Activated CD4-positive, alpha-beta T cell treated with anti-CD3 and anti-CD28 coated beads for 36 hours (primary cell): ENCODE measurements at places on chromosomes 7 and 10. TPM values are rescaled to one million over a fixed set of nuclear protein-coding genes. Genes with fewer than 3 reads are reported as not detected.

DNA sequence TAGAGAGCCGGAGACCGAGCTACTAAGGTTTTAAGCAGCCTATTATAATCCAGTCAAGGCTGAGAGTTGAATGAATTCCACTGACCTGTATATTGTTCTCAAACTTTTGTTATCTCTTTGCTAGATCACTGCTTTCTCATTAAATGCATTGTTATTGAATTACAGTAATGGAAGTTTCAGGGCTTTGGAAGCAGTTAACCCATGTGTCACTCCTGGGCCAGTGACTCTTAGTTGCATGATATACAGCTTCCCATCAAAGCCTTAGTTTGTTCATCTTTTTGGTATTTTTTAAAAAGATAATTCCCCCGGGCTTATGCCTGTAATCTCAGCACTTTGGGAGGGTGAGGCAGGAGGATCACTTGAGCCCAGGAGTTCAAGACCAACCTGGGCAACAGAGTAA is 55.4 kb upstream of the KIAA1217 start:
- no peaks in the 10 kb centered on the region for H3K27me3 ChIP-seq
- H3K36me3 ChIP-seq, result no peaks in the 10 kb centered on the region
- H3K4me3 ChIP-seq, result no peak overlapping the region
- H3K4me1 ChIP-seq, result no peaks in the 10 kb centered on the region
- no peak for DNase-seq
- H3K27ac ChIP-seq, result no peak overlapping the region

GRCh38 chr10:13376297-13376696 is 28.2 kb upstream of the SEPHS1 start:
- H3K27me3 ChIP-seq, result peaks cover 7% of the 10 kb centered on the region
- H3K4me1 ChIP-seq, result no peaks in the 10 kb centered on the region
- H3K4me3 ChIP-seq, result no peak overlapping the region
- H3K27ac ChIP-seq, result no peak overlapping the region

DNA sequence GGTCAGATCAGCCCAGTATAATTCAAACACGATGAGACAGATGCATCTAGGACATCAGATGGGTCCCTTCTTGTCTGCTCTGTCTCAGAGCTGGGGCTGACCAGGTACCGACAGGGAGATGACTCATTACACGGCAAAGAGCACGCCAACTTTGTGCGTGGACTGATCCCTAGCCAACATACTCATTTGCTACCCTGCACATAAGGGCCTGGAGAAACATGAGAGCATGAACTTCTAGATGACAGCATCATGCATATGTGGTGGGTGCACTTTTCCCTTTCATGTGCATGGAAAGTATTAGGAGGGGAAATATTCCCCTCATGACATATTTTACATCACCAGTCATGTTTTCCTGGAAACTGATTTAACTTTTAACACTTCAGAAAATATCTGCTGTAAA is 35.1 kb upstream of the NPVF start:
- DNase-seq, result no peak
- H3K27me3 ChIP-seq, result peaks cover 3% of the 10 kb centered on the region
- no peak overlapping the region for H3K27ac ChIP-seq
- H3K4me1 ChIP-seq, result peaks cover 29% of the 10 kb centered on the region

GRCh38 chr7:107773027-107773426 is 29.1 kb downstream of the CBLL1 start:
- H3K27me3 ChIP-seq, result no peaks in the 10 kb centered on the region
- no peak for DNase-seq
- no peaks in the 10 kb centered on the region for H3K36me3 ChIP-seq
- H3K4me3 ChIP-seq, result no peak overlapping the region
- H3K27ac ChIP-seq, result no peak overlapping the region
- H3K4me1 ChIP-seq, result peaks cover 12% of the 10 kb centered on the region

GRCh38 chr10:398954-399353 is 263.7 kb downstream of the ZMYND11 start:
- H3K27me3 ChIP-seq, result no peaks in the 10 kb centered on the region
- no peak for DNase-seq
- no peak overlapping the region for H3K27ac ChIP-seq
- H3K4me1 ChIP-seq, result no peaks in the 10 kb centered on the region

DNA sequence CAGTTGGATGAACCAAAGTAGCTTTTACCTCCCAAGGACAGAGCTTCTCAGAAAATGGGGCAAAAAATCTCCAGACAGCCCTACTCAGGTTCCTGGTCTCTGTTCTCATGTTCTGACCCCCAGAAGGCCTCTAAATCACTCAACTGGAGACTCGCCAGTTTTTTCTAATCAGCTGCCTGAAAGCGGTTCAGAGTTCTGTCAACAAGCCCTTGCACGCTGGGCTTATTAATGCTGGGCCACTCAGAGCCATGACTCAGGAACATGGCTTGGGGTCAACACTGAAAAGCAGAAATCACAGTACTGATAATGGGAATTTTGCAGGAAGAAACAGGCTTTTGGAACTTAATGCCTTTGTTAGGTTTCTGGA is 15.3 kb downstream of the ECHDC3 start:
- H3K4me1 ChIP-seq, result peaks cover 6% of the 10 kb centered on the region
- DNase-seq, result no peak
- no peak overlapping the region for H3K27ac ChIP-seq
- no peak overlapping the region for H3K4me3 ChIP-seq
- no peaks in the 10 kb centered on the region for H3K36me3 ChIP-seq
- no peaks in the 10 kb centered on the region for H3K27me3 ChIP-seq

DNA sequence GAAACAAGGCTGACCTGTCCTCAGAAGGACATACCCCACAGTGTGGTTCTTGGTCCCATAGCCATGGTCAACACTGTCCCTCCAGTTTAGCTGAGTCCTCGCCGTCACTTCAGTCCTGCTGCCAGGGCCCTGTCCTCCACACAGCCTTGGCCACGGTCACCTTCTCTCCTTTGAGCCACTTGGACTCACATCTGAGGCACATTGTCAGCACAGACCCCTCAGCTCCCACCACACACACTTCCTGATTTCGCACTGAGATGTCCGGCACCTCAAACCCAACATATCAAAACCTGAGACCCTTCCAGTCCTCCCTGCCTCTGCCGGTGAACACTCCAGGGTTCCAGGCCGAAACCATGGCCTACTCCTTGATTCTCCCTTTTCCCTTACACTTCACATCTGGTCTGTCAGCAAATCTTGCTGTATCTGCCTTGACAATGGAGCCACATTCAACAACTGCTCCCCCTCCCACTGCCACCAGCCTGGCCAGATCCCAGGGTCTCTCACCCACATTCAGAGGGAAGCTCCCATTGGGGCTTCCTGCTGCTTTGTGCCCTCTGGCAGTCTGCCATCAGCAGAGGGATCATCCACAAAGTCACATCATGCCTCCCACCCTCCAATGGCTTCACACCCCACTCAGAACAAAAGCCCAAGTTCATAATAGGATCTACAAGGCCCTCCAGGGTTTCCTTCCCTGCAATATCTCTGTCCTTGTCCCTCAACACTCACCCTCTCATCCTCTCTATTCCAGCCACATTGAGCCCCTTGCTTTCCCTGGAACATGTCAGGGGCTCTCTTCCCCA is 219.6 kb upstream of the SHH start:
- H3K27me3 ChIP-seq, result peaks cover 3% of the 10 kb centered on the region
- no peaks in the 10 kb centered on the region for H3K36me3 ChIP-seq
- H3K4me3 ChIP-seq, result no peak overlapping the region
- H3K27ac ChIP-seq, result no peak overlapping the region

GRCh38 chr7:143323653-143324052 is 7.7 kb downstream of the CLCN1 start:
- H3K27ac ChIP-seq, result no peak overlapping the region
- no peaks in the 10 kb centered on the region for H3K36me3 ChIP-seq
- no peak overlapping the region for H3K4me3 ChIP-seq
- DNase-seq, result no peak
- no peaks in the 10 kb centered on the region for H3K27me3 ChIP-seq

DNA sequence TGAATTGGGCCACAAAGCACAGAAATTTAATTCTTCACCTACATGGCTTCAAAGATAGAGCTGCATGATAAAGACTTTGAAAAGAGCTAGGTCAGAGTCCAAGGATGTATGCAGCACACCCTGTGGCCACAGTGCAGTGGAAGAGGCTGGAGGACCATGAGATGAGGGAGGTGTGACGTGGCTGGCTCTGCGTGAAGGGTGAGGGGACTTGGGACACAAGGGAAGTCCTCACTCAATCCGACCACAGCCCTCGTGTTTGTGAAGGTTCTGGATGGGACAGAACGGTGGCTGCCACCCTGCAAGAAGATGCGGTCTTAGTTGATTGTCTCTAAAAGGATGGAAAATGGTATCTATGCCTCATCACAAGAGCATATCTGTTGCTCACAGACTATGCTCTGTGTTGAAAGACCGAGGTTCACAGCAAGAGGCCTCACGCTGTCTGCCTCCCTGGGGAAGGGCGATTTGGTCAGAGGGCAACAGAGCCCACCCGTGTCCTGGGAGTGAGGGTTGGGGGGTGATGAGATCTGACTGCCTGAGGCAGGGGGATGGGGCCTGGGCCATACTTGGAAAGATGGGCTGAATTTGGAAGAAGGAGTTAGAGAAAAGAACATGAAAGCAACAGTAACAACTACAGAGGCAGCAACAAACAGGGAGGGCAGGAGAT is 174.4 kb upstream of the SHH start:
- peaks cover 11% of the 10 kb centered on the region for H3K4me1 ChIP-seq
- peaks cover 2% of the 10 kb centered on the region for H3K27me3 ChIP-seq
- no peak for DNase-seq
- no peak overlapping the region for H3K4me3 ChIP-seq
- no peaks in the 10 kb centered on the region for H3K36me3 ChIP-seq

GRCh38 chr10:12250181-12250580 is 54.2 kb downstream of the CDC123 start:
- no peaks in the 10 kb centered on the region for H3K27me3 ChIP-seq
- H3K4me3 ChIP-seq, result no peak overlapping the region
- peaks cover 40% of the 10 kb centered on the region for H3K36me3 ChIP-seq
- no peak for DNase-seq
- H3K27ac ChIP-seq, result no peak overlapping the region
- H3K4me1 ChIP-seq, result no peaks in the 10 kb centered on the region

Gene MMS19
- total RNA-seq, result 91.3 TPM

Gene CLRN3
- not detected for total RNA-seq

Gene PDLIM1
- total RNA-seq, result 0.53 TPM

Gene NEUROG3
- 0.18 TPM for total RNA-seq

Gene BICC1
- total RNA-seq, result not detected
